ENCODE measurements at places on chromosomes 7 and 10.

DNA sequence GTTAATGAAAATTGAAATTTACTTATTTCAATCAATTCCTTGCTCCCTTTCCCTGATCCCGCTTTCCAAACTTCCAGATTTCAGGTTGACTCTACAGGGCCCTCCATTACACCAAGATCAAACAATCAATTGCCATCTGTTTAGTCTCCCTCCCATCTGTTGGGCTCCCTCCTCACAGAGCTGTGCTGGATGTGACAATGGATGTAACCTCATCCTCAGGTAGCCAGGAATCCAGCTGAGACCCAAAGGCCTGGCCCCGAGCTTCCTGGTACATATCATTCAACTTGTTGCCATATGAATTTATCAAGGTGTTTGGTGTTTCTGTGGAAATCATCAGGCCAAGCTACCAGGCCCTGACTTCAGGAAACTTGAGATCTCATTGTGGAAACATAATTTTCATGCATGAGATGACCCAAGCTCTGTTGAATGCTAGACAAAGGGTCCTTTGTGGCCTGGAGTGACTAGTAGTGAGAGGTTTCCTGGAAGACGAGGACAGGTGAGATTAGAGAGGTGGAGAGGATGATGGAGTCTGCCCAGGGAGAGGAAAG lies 148.6 kb upstream of the PDE1C start:
- no peak for DNase-seq

GRCh38 chr10:31148951-31149350 lies 117.3 kb upstream of the ZNF438 start:
- no peak for DNase-seq

DNA sequence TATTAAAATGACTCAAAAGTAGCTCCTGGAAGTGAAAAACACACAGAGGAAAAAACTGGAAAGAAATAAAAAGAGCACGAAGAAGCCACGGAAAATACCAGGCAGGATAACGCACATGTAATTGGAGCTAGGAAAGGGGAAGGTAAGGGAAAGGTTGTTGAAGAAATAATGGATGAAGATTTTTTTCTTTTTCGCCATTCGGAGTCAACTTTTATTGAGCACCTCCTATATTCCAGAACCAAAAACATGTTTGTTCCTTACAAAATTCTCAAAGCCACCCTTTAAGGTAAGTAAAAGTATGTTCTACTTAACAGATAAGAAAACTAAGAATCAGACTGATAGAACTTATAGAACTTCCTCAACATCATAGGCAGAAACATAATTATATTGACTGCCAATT lies 32.8 kb upstream of the PTPRN2 start:
- DNase-seq: no peak

DNA sequence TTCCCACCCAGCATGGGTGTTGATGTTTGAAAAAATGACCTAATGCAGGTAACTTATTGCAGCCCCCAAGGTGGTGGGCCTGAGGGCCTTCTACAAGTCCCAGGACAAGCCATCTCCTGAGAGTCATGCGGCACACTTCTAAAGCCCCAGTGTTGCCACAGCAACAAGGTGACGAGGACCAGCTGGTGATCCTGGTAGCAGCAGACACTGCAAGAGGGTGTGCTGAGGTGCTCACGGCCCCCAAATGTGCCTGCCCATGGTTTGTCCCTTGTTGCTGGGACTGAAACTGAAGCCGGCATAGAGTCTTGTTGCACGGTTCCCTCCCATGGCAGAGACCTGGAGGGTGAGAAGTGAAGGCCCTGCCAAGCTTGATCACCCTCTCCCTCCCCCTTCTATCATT lies 333.2 kb upstream of the MGMT start:
- no peak for DNase-seq

DNA sequence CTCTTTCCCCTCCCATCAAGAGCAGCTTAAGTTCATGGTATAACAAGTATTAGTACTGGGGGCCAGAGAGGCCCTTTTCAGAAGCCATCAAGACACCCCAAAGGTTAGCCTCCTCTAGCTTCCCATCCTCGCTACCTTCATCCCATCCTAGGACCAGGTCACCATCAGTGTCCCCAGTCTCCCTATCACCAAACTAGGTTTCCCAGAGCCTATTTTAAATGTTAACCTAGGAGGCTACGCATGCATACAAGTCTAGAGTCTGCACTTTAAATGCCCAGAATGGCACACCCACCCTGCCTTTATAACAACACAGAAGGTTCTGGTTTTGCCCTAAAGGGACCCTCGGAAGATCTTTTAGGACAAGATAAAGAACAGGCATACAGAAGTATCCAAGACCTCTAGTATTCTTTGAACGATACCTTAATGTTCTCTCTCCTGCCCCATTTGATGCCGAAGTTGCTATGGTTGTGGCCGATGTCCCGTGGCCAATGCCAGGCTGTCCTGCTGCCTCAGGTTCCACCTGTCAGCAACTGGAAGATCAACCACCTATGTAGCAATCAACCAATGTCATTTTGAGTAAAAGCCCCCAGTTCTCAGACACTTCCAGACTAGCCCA lies 2.2 kb downstream of the GPRIN2 start:
- no peak for DNase-seq

GRCh38 chr10:92965314-92965713 lies 95.3 kb upstream of the CYP26C1 start:
- no peak for DNase-seq

DNA sequence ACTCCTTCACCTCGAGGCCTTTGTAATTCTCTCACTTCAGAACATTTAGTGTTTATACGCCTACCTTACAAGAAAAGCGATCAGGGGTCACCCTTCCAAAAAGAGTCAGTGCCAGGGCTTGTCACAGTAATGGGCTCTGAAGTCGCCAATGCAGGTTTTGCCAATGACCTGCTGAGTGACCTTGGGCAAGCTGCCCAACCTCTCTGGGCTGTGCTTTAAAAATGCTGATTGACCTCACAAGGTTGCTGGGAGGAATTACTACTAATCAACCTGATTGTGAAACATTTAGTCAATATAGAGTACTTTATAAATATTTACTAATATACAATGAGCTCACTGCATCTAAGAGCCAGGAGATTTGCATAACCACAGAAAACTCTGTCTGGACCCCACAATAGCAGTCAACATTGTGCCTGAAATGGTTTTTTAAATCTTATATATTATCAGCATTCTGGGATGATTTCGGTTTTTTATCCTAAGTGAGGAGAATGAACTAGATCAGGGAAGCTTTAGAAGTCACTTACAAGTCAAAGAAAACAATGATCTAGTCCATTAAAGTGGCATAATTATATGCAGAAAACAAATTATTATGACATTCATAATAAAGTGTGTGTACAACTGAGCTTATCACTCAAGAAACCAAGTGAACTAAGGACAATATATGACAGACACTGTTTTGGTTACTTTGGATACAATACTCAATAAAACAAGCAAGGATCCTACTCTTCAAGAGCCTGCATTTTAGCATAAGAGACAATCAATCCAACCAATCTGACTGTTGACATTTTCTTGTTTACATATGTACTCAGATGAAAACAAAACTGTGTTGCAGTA lies 290.5 kb downstream of the SORCS1 start:
- no peak for DNase-seq

- DNase-seq: no peak
Measured at GRCh38 chr10:111082102-111082975, 5.5 kb downstream of the ADRA2A start.

DNA sequence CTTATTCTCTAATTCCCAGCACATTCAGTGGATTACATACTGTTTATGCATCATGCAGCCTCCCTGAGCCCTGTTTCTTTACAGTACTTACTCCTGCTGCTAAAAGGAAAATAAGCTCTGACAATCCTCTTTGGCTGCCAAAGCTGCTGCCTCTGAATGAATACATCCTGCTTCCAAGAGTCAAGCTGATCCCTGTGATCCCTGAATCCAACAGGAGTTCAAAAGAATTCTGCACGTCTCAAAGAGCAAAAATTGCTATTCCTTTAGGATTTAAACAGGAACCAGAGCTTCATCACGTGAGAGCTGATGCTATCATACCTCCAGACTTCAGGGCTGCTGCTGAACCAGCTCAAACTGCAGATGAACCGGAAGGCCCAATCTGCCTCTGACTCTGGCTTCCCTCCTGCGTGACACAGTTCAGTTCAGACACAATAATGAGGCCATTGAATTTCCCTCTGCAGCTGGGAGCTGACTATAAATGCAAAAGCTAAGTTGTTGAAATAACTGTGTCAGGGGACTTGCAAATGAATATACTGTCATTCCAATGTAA lies 851.0 kb upstream of the PHF14 start:
- DNase-seq: no peak

- no peak for DNase-seq
Measured at GRCh38 chr10:523925-524324, 165.5 kb downstream of the DIP2C start.

- DNase-seq: no peak
Measured at GRCh38 chr7:128672927-128673517, 930 bp downstream of the GARIN1A start.

DNA sequence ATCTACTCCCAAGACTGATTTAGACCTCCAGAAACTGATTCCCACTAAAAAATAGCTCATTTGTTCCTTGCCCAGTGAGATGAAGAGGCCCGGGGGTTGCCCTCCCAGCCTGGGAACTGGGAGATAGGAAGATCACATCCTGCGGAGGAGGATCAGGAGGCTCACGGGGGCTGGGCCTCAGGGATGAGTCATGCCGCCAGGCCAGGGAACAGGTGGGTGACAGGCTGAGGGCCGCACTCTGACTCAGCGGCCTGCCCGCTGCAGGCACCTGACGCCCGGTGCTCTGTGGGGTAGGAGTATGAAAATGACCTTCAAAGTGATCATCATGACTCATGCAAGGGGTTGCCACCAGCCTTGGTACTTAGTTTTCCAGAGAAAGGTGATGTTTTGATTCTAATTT lies 104.5 kb upstream of the ZPBP start:
- DNase-seq: no peak

- DNase-seq: no peak
Measured at GRCh38 chr7:32803406-32804141, 88.0 kb downstream of the KBTBD2 start.

- DNase-seq: no peak
Measured at GRCh38 chr10:120473593-120473992, 16.6 kb downstream of the PLPP4 start.

- DNase-seq: no peak
Measured at GRCh38 chr10:78450807-78451485, 417.3 kb downstream of the RPS24 start.

DNA sequence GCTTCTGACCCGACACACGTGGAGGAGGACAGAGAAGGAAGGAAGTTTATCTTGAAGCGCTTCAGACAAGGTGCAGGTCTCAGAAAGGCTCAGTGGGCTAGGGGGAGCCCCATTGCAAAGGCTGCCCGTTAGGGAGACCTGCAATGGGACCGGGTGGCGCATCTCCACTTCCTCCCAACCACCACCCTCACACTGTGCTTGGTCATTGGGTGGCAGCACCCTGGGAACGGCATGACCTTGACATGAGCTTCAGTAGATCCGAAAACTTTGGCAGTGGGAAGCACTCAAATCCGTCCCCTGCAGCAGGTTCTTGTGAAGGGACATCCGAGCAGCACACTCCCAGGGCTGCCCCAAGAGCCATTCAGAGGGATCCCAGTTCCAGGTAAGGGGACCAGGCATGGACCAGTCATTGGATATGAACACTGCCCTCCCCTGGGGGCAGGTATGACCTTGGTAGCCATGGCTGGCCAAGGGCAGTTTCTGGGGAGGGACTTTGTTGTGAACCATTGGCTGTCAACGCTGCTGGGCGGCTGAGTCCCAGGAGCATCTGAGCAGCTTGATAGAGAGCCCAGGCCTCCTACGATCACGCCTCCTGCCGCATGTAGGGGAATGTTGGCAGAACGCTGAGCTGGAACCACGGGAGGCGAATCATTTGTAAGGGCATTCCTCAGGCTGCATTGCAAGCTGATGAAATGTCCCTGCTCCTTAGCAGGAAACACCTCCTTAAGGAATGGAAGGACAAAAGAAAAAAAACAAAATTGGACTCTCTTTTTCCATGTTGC lies 31.7 kb downstream of the GALNTL5 start:
- no peak for DNase-seq

- no peak for DNase-seq
Measured at GRCh38 chr10:35208536-35208935, 81.9 kb downstream of the CREM start.

DNA sequence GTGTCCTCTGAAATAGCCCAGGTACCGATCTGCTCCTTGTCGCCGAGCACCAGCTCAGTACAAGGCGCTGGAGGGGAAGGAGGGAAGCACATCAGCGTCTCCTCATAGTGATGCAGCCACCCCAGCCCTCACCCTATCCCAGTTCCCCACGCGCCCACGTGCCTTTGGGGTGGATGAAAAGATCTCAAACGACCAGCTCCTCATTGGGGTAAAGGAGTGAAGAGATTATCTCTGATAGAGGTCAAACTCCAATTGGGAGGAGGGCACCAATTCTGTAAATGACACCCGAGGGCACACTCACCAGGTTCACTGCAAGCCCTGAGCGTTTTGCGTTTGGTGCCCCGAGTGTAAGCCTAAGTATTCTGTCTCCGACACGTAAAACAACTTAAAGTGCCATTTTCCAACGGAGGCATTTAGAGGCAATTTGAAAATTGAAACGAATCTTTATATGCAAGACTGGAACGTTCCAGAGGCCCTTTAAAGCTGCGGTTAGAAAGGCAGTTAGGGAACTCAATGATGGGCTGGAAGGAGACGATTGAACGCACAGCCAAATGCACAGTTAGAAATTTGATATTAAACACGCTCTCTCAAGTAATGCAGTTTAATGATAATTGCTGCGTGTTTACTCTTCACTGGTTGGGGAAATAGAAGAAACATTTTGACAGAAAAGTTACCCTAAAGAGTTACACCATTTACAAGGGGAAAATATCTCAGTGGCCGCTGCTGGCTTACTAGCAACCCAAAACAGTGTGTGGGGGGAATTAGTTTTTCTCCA lies 8.9 kb upstream of the EMX2 start:
- DNase-seq: no peak

DNA sequence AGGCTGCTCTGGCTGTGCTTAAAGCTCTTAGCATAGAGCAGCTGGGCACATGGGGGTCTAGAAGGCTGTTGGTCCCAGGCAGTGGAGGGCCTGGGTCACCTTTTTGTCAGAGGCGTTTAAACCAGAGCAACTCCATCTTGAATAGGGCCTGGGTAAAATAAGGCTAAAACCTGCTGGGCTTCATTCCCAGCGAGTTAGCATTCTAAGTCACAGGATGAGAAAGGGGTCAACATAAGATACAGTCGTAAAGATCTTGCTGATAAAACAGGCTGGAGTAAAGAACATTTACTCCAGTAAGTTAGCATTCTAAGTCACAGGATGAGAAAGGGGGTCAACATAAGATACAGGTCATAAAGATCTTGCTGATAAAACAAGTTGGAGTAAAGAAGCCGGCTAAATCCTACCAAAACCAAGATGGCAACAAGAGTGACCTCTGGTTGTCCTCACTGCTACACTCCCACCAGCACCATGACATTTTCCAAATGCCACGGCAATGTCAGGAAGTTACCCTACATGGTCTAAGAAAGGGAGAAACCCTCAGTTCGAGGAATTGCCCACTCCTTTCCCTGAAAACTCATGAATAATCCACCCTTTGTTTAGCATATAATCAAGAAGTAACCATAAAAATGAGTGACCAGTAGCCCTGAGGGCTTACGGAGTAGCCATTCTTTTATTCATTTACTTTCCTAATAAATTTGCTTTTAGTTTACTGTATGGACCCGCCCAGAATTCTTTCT lies 96.8 kb upstream of the PCBD1 start:
- DNase-seq: no peak
